Posterior vena cava (tissue), 2 donors: ENCODE measurements at places on chromosomes 16 and 17. TPM values are rescaled to one million over a fixed set of nuclear protein-coding genes. Genes with fewer than 3 reads are reported as not detected.

The TLCD2 gene
- 8.2 TPM for total RNA-seq

The CBX2 gene
- 1.8 TPM for total RNA-seq

The MYH2 gene
- total RNA-seq: not detected

The RNF227 gene
- 1.5 TPM for total RNA-seq

The CTRB1 gene
- total RNA-seq: not detected

The NLRC3 gene
- total RNA-seq: 1.0 TPM

The WNK4 gene
- not detected for total RNA-seq

The SCARF1 gene
- total RNA-seq: 13.0 TPM

The MYH3 gene
- 19.9 TPM for total RNA-seq

The LGALS9B gene
- not detected for total RNA-seq

The POLG2 gene
- total RNA-seq: 10.7 TPM

The DNASE1L2 gene
- total RNA-seq: not detected

The DHRS13 gene
- total RNA-seq: 3.7 TPM

The TAT gene
- total RNA-seq: 0.09 TPM

The PIGQ gene
- total RNA-seq: 22.1 TPM

The LPO gene
- total RNA-seq: not detected

DNA sequence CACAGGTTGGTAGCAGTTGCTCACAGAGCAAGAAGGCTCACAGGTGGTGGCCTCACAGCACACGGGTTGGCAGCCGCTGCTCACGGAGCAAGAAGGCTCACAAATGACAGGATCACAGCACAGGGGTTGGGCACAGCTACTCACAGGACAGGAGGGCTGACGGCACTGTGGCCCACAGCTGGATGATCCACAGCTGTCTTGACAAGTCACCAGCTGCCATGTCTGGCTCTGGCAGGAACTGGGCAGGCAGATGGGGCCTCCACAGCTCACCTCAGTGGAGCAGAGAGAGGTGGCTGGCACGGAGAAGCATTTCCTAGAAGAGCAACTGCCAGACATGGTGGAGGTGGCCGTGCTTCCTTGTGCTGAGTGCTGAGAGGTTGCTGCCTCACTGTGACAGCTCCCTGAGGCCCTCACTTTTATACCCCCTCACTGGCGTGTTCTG lies at the start of gene KRTAP16-1:
KRTAP16-1 (minus strand) TSS at position 392 of the 442 bp plus-strand sequence; CDS start at position 336, 56 bp downstream.
- DNase-seq: no peak

- no peak for DNase-seq
These were observed 57.4 kb upstream of the COX10 start for GRCh38 chr17:14011740-14012405.

DNA sequence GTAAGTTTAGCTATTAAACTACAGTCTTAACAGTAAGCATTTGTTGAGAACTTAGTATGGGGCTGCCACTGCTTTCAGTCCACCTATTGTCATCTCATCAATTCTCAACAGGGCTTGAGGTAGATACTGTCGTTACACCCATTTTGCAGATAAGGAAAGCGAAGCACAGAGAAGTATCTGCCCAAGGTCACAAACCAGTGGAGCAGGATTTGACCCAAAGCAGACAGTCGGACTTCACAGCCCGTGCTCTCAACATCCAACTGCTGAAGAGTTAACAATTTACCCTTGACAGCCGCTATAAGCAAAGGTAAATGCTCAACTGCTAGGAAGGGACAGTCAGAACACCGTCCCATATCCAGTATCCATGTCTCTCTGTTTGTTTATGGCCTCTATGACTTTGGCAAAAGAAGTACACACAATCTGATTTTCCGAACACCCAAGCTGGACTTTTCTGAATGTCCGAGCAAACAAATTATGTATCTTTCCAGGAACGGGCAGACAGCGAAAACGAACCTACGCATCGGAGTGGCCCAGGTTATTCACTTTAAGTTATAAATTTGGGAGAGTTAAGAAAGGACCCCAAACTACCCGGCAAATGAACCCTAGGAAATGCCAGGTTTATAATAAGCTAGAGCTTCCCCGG lies 1.2 kb downstream of the SIAH1 start:
- DNase-seq: no peak

- peak; percentile 59 for DNase-seq
These were observed 4.9 kb downstream of the FUS start for GRCh38 chr16:31184888-31185287.

DNA sequence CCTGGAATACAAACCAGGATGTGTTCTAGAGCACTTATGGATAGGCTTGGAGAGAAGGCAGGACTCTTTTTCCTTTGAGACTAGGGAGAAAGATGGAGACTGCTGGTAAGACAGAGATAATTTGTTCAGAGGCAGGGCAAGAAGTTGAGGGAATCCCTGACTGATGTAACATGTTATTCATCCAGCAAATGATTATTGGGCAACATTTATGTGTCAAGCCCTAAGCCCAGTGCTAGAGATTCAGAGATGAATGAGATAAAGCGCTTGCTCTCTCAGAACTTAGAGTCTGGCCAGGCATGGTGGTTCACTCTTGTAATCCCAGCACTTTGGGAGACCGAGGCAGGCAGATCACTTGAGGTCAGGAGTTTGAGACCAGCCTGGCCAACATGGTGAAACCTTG lies 47.8 kb upstream of the NUFIP2 start:
- DNase-seq: no peak

GRCh38 chr16:1257561-1258224 lies 1.8 kb downstream of the TPSD1 start:
- DNase-seq: no peak

DNA sequence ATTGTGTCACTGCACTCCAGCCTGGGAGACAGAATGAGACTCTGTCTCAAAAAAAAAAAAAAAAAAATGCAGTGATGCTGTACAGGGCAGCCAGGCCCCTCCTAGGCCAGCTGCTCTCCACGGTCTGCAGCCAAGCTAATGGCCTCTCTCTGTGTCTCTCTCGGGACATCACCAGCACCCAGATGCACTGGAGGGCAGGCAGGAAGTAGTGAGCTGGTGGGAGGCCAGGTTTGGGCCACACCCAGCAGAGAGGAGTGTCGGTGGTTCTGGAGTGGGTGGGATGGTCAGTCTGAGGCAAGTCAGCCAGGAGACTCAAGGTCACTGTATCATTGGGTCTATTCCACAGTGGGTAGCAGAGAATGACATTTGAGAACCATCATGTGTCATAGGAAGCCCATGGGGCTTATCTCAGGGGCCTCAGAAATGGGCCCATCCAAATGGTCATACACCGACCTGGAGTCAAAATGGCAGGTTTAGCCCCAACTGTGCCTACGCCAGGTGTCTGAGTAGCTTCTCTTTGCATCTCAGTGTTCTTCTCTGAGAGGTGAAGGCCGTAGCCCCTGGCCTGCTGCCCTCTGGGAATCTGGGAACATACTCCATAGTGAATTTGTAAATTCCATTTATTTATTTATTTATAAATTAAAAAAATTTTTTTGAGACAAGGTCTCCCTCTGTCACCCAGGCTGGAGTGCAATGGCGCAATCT lies 22.7 kb downstream of the WNT9B start:
- no peak for DNase-seq

GRCh38 chr17:51397361-51398127 lies 137.2 kb downstream of the UTP18 start:
- DNase-seq: no peak

GRCh38 chr17:30393491-30393890 lies 14.8 kb downstream of the CPD start:
- no peak for DNase-seq

- DNase-seq: no peak
These were observed 22.3 kb upstream of the N4BP1 start for GRCh38 chr16:48632137-48632774.

- no peak for DNase-seq
These were observed 19.1 kb upstream of the KPNB1 start for GRCh38 chr17:47630614-47631013.

GRCh38 chr16:83732536-83732935 lies 75.2 kb upstream of the HSBP1 start:
- no peak for DNase-seq

DNA sequence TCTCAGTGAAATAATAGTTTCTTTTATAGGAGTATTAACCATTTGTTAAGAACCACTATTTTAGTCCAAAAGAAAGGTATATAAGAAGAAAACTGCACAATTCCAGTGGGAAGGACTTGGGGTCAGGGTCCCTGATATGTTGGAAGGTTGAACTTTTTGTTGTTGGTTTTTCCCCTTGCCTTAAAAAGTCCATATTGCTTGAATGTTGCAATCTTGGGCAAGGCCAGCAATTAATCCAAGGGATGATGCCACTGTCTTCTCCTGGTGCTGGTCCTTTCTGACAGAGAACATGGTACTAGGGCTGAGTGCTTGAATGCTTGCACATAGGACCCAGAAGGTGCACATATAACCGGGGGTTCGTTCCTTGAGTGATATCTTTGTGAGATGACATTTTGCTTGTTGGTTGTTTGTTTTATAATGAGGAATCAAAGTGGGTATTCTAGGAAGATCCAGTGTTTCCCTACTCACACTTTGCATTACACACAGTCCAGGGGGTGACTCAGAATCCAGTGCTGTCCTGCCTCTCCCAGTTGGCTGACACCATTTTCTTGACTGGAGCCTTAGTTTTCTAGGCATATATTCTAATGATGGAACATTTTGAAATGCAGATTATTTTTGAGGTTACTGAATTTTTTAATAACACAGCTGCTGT lies 54.9 kb downstream of the SIAH1 start:
- no peak for DNase-seq

DNA sequence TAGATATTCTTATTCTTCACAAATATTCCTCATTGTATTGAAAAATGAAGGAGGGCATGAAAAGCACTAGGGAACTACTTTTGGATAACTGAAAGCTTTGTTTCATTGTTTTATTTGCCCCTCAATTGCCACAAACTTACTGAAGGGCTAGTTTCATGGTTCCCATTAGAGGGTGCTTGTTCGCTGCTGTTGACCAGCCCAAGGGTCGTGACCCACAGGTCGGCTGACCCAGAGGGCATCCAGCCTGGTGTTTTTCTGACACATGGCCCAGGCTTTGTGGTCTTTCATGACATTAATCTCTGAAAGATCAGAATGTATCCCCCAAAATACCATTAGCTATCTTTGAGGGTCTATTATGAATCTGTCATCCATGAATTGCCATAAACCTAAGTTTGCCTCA lies 30.0 kb downstream of the DGKE start:
- DNase-seq: no peak

- no peak for DNase-seq
These were observed 8.2 kb downstream of the CAVIN1 start for GRCh38 chr17:42414704-42415409.

DNA sequence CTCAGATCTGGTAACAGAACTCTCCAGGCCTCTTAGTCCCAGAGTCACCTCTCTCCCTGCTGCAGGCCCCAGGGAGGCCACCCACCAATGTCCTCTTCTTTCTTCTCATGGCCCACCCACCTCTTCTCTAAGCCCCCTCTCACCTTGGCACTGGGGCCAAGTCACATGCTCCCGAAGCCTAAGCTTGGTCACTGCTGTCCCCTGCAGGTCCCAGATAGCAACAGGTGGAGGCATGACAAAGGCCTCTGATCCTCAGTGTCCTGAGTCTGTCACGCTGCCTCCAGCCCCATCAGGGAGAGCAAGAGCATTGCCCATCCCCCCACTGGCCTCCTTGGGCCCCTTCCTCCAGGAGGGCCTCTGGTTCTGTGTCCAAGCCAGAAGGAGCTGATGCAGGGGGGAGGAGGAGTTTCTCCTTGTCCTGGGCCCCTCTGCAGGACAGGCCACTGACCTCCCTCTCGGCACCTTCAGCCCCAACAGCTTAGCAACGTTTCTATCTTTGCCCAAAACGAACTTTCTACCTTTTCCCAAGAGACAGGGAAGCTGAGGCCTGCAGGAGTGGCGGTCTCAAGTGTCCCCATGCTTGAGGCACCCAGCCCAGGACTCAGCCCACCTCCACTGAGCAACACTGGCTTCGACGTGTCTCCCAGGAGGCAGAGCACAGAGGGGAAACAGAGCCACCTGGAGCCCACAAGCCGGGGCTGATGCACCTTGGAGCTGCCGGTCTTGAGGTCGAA lies 8.6 kb downstream of the P2RX1 start:
- no peak for DNase-seq

GRCh38 chr16:50195276-50195675 lies 42.2 kb downstream of the TENT4B start:
- DNase-seq: no peak

DNA sequence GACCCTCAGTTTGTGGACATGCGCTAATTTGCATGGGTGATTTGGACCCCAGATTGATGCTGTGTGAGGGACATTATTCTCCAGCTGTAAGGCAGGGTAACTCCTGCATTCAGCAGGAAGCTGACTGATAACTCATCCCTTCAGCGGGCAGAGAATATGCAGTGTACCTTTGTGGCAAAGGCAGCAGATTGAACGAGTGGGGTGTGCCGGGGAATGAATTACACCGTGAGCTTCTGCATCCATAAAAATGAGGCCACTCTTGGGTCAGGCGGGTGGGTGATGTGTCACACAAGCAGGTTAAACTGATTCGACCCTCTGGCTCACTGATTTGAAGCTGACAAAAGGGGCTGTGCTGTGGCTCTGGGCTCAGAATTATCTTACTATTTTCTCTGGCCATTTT lies 128.9 kb upstream of the PMFBP1 start:
- DNase-seq: no peak

DNA sequence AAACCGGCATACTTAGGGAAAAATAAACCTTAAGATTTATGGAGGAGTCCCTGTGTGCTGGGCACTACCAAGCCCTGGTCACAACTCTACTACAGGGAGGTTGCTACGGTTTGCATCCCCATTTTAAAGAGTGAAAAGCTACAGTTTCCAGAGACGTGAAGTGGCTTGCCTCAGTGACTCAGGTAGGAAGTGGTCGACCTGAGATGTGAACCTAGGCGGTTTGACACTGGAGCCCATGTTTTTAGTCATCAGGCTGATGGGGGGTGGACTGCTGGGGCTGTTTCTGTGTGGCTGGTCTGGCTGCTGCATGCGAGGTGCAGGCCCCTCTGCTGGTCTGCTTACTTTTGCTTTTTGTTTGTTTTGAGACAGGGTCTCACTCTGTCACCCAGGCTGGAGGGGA lies 6.6 kb downstream of the COX6A2 start:
- no peak for DNase-seq

DNA sequence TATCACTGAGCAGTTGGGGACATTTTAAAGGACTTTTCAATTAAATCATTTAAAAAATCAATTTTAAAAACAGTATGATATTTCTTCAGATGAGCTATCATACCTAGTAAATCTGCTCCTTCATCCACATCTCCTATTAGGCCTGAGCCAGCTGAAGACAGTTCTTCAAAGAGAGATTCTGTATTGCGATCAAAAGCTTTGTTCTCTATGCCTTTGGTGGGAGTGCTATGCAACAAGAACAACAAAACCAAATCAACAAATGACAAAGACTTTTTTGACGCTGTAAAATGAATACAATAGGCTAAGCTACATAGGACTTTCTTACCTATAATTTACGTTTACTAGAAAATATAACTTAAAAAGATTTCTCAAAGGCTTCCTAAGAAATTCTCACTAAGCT lies 106.5 kb downstream of the SPAG9 start:
- DNase-seq: no peak

DNA sequence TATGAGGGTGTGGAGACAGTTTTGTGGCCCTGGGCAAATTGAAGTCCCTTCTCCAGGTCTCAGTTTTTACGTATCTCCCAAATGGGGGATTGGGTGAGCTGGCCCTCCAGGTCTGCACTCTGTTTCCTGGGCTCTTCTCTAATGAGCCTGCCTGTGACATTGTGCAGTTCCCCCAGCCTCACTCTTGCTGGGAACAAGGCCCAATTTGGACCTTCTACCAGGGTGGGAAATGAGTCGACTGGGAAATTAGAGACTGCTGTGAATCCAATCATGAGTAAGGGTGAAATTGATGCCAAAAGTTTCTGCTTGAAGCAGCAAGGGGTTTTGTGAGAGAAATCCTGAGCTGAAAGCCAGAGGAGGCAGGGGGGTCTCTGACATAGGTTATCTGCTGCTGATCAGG lies 71.5 kb upstream of the KSR1 start:
- no peak for DNase-seq
